HTR-8/SVneo (cell line): ENCODE measurements at places on chromosomes 1 and 21.
A peak's percentile ranks its signal among the peaks of the same experiment; 100 is the strongest.

DNA sequence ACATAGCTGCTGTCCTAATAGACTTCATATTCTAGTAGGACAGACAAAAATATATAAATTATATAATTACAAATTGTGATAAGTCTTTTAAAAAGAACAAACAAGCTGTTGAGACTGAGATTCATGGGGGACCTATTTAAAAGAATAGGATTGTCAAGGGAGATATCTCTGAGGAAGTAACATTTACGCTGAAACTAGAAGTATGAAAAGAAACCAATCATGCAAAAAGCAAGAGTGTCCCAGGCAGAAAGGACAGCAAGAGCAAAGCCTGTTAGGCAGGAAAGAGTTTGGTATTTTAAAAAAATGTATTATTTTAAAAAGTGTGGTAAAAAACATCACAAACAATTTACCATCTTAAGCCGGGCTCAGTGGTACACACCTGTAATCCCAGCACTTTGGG lies 9.1 kb upstream of the METTL13 start:
- DNase-seq: no peak

GRCh38 chr1:46512135-46512791 lies 22.6 kb downstream of the DMBX1 start:
- DNase-seq: no peak

- DNase-seq: peak; percentile 56
These were observed 48.0 kb upstream of the SLC19A1 start for GRCh38 chr21:45590246-45590725.

DNA sequence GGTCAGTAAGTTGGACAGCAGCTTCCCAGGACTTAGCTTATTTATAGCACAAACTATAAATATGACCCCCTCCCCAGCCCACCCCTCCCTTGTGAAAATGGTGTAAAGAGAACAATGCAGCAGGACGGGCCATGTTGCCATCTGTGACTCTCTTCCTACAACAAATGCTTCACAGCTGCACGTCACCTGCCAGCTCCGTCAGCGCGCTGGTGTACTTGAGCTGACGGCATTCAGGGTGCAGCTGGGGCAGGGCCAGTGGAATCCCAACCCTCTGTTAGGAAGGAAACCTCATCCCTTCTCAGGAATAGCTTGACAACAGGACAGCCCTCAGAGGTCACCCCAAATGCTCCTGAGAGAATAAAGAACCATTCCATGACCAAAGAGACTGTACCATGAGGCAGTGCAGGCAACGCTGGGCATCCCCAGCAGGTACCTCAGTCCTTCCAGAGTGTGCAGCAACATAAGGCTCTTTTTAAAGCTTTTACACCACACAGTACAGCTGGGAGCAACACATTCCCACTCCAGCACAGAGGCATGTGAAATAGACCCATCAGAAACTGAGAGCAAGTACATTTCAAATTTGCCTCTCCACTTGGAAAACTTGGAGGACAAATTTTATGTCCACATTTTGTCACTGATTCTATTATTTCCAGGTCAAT lies 85.0 kb downstream of the ATP1A1 start:
- DNase-seq: no peak

- peak; percentile 10 for DNase-seq
These were observed 40.3 kb downstream of the DIRAS3 start for GRCh38 chr1:68010090-68010489.

- no peak for DNase-seq
These were observed 65.8 kb downstream of the SIK1 start for GRCh38 chr21:43361127-43361492.

DNA sequence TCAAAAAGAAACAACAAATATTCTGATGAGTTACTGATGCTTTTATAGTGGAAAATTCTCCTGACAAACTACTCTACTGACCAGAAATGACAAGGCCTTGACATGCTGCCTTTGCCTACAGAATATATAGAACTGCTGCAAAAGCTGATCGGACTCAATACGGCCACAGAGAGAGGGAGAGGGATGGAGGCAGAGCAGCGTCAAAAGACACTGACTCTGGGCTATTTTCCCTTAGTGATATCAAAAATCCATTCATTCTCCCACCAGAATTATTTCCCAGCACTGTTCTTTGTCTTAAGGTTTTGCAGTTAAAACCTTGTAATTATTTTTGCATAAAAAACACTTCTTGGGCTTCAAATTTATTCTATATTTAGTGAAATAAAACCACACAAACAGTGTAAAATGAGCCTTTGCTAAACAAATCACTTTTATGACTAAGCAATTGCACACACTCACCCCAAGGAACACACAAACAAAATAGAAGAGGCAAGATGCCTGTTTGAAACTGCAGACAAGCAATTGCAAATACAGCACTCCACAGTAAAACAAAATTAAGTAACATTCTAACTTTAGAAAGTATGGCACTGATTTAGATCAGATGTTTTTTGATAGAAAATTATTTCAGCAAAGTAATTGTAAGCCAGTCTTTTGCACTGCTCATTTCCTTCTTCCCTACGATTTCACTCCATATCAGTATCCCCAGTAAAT lies 1036.4 kb downstream of the ADGRL2 start:
- no peak for DNase-seq

DNA sequence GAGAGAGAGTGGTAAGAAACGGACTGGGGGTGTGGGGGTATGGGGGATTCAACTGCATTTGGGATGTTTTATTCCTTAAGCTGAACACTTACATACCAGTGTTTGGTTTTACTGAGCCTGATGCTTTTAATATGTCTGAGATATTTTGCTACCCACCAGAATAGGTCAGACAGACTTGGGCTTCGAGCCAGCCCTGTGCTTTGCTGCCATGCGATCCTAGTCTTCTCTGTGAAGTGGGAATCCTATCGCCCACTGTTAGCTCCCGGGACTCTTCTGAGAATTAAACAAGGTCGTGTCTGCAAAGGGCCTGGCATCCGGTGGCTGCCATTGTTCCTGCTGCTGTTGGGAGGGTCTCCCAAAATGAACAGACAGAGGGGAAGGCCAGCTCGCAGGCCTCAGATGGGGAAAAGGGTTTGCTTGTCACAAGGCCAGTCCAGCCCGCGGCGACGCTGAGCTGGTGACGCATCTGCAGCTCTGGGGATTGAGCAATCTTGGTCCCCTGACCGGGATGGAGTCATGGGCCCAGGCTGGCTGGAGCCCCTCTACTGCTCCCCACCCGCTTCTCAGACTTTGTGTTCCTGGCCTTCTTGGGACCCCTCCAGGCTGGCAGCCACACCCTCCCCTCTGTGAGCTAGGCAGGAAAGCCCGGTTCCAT lies 26.9 kb upstream of the ECE1 start:
- no peak for DNase-seq

DNA sequence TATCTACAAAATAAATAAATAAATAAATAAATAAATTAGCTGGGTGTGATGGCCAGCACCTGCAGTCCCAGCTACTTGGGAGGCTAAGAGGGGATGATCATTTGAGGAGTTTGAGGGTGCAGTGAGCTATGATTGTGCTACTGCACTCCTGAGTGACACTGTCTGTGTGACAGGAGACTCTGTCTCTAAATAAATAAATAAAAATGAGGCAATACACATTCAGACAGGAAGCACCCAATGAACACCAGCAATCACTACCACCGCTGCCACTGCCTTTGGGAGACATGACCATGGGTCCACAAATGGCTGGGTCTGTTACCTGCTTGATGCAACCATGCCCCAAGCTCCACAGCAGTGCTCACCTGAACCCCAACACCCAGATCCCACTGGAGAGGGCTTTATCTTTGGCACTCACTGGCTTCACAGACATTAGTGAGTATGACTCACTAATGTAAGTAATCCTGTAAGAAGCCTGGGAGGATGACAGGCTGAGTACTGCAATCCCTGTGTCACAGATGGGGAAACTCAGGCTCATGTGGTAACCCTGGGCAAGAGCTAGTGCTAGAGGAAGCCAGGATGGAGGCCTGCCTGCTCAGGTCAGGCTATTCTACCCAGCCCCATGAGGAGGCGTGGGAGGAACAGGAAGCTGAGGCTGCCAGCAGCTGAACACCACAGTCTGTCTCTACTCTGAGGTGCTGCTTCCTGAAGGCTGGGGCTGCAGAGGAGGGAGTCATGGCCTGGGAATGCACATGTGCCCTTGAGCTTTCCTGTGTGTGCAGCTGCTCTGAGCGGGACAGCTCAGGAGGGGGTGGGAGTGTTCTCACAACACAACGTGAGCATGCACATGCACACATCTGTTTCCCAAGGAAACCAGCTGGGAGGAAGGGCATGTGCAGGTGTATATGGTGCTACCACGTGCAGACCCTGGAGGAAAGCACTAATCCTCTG lies 43.0 kb downstream of the SLC9A1 start:
- peak; percentile 90 for DNase-seq

DNA sequence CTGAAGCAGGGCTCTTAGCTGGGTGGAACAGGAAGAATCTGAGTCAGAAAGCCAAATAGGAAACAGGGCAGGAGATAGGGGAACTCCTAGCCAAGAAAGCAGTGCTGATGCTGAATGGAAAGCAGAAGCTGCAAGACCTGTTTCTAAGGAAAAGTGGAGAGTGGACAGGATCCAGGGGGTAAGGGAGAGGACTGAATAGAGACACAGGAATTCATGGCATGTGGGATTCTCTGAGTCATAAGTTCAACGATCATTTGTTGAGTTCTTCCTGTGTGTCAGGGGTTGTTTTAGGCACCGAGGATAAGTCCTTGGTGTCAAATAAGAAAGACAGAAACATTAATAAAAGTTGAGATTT lies 153.8 kb upstream of the FGGY start:
- DNase-seq: peak; percentile 68

GRCh38 chr1:244231193-244231571 lies 180.1 kb downstream of the ZBTB18 start:
- no peak for DNase-seq

GRCh38 chr21:34707876-34708325 lies 39.1 kb downstream of the CLIC6 start:
- DNase-seq: no peak

DNA sequence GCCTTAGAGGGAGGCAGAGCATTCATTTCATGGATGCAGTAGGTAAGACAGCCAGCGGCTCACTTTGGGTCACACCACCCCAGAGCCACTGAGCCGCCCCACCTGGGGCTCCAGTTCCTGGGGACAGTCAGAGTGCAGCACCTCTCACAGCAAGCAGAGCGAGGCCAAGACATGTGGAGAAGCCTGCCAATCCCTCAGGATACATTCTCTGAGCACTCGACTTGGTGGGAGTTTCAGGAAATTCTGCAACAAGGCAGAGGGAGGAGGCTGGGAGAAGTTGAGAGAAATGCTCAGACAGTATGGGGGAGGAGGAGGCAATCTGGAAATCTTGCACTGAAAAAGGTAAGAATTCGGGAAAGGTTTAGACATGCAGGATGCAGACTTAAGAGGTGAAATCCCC lies 60.8 kb upstream of the WLS start:
- no peak for DNase-seq

DNA sequence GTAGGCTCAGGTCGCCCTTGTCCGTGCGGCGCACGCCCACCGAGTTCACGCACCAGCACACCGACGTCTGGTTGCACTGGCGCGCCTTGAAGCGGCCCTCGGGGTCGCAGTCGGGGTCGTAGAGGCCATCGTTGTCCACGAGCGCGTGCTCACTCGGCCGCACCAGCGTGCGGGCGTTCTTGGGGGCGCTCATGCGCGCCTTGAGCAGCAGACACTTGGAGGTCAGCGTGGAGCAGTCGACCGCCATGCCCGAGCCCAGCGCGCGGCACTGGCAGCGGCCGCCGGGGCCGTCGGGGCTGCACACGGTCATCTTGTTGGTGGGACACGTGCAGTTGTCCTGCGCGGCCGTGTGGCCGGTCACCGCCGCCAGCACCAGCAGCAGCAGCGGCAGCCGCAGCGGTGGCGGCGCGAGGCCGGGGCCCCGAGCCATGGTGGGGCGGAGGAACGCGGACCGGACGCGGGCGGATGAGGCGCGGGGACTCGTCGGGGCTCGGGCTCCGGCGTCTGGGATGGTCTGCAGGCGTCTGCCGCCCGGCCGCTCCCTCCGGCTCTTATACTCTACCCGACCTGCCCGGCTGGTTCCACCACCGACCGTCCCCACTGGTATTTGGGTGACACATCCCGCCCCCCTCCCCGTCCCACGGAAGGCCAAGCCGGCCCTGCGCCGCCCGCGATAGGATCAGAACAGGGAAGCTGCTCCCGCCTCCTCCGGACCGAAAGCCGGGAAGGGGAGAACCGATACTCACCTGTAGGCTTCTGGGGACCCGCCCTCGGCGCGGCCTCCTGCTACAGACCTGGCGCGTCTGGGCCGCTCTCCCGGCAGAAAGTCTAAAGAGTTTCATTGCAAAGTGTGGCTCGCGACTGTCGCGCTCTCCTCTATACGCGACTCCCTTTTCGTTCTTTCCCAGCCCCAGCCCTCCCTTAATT lies at the start of gene TACSTD2:
Gene TACSTD2, minus strand, starts transcription at position 526 of the 927 bp plus-strand sequence. Its CDS starts 96 bp downstream, at position 430.
- no peak for DNase-seq

DNA sequence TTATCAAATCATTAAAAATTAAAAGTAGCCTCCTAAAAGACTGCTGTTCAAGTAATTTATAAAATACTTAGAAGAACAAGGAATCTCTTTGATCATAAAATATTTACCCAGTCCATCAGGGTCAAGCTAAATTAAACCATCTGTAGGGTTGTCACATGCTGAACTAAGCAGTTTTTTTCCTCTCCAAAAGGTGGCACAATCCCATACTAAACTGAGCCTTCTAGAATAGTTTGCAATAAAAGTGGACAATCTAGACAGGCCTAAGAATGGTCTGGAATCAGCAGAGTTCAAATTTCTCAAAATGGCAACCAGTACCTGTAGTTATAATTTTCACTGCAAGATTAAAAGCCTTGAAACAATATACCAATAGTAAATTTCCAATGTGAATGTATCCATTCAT lies 194.8 kb downstream of the EIF4G3 start:
- DNase-seq: peak; percentile 10

GRCh38 chr1:106646816-106647215 lies 409.7 kb upstream of the PRMT6 start:
- DNase-seq: no peak

DNA sequence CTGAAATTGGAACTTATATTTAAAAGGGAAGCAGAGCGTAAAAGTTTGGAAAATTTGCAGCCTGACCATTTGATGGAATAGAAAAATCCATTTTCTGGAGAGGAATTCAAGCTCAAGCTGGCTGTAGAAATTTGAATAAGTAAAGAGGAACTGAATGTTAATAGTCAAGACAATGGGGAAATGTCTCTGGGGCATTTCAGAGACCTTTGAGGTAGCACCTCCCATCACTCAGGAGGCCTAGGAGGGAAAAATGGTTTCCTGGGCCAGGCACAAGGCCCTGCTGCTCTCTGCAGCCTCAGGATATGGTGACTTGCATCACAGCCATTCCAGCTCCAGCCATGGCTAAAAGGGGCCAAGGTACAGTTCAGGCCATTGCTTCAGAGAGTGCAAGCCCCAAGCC lies 17.6 kb upstream of the TSHB start:
- no peak for DNase-seq

GRCh38 chr21:29091033-29091432 lies 17.6 kb upstream of the CCT8 start:
- peak; percentile 56 for DNase-seq

DNA sequence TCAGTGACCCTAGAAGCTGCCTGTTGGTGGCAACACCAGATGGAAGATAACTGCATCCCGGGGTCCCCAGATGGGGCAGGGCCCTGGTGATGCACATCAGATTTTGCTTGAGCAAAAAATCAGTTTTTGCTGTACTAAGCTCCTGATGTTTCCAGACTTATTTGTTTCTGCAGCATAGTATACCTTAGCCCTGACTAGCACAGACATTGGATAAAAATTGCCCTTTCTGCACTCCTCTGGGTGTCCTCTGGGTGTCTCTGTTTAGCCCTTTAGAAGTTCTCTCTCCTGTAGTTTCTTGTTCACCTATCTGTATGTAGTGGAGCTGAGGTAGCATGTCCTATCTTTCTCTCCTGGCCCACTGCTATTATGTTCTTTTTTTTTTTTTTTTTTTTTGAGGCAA lies 30.3 kb upstream of the PLA2G2C start:
- no peak for DNase-seq

- no peak for DNase-seq
These were observed 103.9 kb upstream of the TSPAN2 start for GRCh38 chr1:115193046-115193828.

- DNase-seq: no peak
These were observed 122.7 kb downstream of the VAV3 start for GRCh38 chr1:107842241-107842640.
